Mammary epithelial cell (primary cell): ENCODE measurements at places on chromosomes 3 and 15. TPM values are rescaled to one million over a fixed set of nuclear protein-coding genes. Genes with fewer than 3 reads are reported as not detected.
A peak's percentile ranks its signal among the peaks of the same experiment; 100 is the strongest.

The BMF gene
- total RNA-seq, result 2.2 TPM

The CYP11A1 gene
- total RNA-seq, result 2.3 TPM

The ESYT3 gene
- total RNA-seq, result 2.8 TPM

The ADIPOQ gene
- total RNA-seq, result not detected in 2 replicates

DNA sequence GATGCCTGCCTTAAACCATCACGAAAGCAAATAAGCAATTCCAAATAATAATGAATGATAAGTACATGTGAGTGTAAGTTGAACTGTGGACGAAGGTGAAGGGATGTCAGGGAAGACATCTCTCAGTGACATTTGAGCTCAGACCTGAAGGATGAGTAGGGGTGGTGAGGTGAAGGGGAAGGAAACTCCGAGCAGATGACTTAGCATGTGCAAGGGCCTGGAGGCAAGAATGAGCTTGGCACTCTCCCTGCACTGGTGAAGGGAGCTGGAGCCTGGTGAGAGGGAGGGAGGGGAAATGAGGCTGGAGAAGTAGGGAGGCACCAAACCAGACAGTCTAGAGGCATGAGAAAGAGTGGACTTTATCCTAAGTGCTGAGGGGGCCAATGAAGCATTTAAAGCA, 84.3 kb downstream of the MTHFS start:
- peak; percentile 5 for DNase-seq

The NMNAT3 gene
- 3.2 TPM for total RNA-seq
